ENCODE measurements at places on chromosomes 1 and 21. TPM values are rescaled to one million over a fixed set of nuclear protein-coding genes. Genes with fewer than 3 reads are reported as not detected.

DNA sequence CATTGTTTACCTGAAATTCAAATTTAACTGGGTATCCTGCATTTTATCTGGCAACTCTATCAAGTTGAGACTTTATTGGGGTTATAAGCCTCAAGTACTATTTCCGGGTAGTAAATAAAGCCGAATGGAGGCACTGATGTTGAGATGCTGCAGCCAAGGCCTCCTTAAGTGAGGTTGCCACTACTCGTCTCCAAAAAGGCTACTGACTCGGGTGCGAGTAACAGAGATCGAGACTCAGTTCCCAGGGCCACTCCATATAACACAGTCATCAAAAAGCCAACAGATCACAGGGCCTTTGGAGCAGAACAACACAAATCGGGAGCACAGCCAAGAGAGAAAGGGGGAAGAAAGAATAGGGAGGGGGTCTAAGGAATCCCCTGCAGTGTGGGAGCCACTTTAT is 524 bp downstream of the COPA start:
- DNase-seq = peak; percentile 27

DNA sequence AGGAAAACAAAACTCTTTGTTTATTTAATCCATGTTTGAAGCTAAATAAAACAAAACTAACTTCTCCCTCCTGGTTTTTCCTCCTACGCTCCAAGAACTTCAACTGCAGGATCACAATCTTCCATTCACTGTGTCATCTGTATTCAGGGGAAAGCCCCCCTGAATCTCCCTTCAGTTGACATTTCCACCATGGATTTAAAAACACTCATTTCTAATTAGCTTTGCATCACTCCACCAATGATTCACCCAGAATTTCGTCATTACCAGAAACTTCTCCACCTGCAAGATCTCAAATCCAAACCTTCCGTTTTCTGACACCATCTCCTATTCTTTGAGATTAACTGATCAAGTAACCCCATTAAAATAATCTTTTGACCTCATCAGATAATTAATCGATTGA is 10.9 kb upstream of the RGS5 start:
- no peak for DNase-seq

- DNase-seq = no peak
Observed at GRCh38 chr1:117433943-117434342, 66.7 kb downstream of the MAN1A2 start.

GRCh38 chr1:53641481-53642214 is 97.3 kb downstream of the GLIS1 start:
- no peak for DNase-seq

DNA sequence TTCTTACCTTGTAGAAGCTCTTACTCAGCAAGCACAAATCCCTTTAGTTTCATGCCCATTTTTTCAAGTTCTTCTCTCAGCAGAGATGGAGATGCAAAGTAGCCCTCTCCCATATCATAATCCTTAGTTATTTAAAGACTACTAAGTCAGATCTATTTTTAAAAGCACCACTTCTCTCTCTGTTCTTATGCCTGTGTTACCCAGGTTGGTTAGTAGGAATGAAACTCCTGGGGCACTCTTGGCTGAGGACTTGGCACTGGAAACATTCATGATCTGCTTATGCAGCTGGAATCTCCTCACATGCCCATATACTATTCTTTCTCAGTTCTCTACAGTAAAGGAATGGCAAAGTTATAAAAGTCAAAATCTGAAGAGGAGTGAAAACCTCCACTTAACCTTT is 51.9 kb upstream of the PPP2R5A start:
- DNase-seq = no peak

- no peak for DNase-seq
Observed at GRCh38 chr1:6465461-6466005, 440 bp downstream of the TNFRSF25 start.

GRCh38 chr1:157239936-157240335 is 101.7 kb upstream of the ETV3 start:
- DNase-seq = no peak

DNA sequence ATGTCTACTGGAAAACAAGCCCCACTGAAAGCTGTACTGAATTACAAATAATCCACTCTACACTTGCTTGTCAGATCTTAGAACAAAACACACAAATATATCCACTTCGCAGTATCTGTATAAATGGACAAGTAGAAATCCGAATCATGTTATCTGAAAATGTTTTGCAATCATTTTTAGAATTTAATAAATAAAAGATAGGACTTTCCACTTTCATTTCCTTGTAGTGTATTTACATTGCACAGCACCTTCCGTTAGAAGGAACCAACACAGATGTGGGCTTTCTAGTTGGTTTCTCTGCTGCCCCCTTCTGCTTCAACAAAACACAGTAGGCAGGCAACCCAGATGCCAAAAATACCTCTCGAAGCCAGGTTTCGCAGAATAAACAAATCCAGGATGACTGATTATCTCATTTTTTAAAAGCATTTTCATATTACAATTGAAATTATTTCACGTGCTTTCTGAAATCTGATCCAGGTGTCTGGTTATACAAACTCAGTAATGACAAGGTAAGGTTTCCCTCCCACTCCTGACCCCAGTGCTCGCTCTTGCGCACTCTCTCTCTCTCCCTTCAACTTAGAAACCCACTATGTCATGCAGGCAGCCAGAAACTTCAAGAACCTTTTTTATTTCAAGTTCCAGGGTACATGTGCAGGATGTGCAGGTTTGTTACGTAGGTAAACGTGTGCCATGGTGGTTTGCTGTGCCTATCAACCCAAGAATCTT is 389.9 kb downstream of the SMYD3 start:
- peak; percentile 51 for DNase-seq

DNA sequence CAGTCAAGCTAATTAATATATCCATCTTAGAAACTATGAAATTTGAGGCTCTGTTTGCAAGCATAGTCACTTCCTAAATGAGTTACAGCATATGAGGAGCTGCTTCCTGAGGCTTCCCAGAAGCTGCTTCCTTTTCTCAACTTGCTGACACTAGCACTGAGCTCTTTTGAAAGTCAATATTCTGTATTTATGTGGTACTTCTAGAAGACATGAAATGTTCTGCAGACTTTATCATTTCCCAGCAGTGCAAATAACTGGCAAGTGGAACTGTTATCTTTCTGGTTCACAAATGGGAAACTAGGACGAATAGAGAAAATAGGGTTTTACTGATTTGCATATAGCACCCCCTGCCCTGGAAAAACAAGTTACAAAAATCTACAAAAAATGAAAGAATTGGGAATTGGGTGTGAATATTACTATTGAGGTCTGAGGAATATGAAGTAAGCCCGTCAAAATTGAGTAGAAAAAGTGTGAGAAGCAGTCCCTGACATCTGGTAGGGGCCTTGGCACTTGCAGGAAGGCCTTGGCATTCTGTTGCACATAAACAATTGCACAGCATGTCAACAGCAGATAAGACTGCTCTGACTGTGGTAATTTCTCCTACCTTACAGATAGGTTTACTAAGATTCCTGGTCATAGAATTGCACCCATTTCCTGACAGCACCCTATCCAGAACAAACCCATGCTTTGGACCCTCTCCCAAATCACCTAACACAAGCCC is 7.1 kb downstream of the GIPC2 start:
- no peak for DNase-seq

DNA sequence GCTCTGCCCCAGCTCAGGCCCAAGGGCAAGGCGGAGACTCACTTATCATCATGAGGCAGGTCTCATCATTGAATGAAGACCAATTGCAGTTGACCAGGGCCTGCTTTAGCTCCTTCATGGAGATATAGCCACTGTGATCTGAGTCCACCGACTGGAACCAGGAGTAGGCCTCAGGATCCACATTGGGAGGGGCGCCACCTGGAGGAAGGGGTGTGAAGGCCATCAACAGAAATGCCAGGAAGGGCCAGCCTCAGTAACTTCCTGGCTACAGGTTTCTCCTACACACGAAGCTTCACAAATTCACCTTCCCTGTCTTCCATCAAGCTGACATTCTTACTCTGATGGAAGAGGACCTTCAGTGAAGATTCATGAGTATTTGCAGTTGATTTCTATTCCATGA is 11.6 kb downstream of the PEF1 start:
- no peak for DNase-seq

- DNase-seq = no peak
Observed at GRCh38 chr1:229693129-229693900, 67.3 kb downstream of the URB2 start.

- no peak for DNase-seq
Observed at GRCh38 chr1:230515451-230516145, 89.5 kb upstream of the PGBD5 start.

GRCh38 chr1:162069334-162070093 is at the start of gene NOS1AP:
Gene NOS1AP (plus strand): TSS chr1:162069691. CDS start chr1:162070178, 487 bp downstream.
- peak; percentile 78 for DNase-seq

Gene IGSF5
- 2.6 TPM for total RNA-seq

Gene VPS13D
- total RNA-seq = 31.3 TPM

Gene OR2T35
- total RNA-seq = 7.2 TPM

Gene MYOC
- not detected for total RNA-seq

Gene FAM72D
- total RNA-seq = not detected
